Activated CD4-positive, CD25-positive, alpha-beta regulatory T cell treated with anti-CD3 and anti-CD28 coated beads, Interleukin-2, amount 50 U/mL, for 72 hours (primary cell): ENCODE measurements at places on chromosomes 11 and 22.

DNA sequence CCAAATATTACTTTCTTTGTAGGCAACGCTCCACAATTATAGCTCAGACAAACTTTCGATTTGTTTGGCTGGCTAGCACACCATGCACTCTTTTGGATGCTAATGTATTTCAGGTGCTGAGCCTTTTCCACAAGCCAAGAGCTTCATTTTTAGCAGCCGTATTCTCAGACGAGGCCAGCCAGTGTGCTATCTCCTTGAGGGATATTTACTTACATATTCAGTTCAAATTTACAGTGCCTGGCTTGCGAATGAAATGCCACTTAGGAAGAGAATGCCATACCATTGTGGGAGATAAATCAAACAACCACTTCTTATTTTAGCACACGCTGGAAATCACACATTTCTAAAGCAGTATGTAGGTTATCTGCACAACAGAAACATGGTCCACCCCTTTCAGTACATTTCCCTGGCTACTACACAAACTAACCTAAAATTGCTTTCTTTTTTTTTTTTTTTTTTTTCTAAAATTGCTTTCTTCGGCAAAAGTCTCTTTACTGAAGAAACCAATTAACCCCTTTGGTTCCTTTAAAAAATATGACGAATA lies 236.9 kb downstream of the CADM1 start:
- no peak for DNase-seq

DNA sequence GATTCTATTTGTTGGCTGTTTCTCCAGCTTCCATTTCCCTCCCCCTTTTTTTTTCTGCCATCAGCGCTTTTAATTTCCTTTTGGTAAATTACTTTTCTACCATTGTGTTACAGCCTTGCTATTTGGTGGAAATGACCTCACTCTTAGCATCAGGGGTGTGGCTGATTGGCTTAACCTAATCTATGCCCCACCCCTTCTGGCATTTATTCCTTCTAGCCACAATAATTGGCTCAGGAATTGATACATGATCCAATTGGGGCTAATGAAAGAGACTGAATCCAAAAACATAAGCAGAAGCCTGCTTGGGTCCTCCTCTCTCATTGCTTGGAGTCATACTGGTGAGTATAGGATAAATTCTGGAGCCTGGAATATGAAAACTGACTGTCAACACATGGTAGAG lies 402.4 kb upstream of the LRRC4C start:
- DNase-seq = no peak

DNA sequence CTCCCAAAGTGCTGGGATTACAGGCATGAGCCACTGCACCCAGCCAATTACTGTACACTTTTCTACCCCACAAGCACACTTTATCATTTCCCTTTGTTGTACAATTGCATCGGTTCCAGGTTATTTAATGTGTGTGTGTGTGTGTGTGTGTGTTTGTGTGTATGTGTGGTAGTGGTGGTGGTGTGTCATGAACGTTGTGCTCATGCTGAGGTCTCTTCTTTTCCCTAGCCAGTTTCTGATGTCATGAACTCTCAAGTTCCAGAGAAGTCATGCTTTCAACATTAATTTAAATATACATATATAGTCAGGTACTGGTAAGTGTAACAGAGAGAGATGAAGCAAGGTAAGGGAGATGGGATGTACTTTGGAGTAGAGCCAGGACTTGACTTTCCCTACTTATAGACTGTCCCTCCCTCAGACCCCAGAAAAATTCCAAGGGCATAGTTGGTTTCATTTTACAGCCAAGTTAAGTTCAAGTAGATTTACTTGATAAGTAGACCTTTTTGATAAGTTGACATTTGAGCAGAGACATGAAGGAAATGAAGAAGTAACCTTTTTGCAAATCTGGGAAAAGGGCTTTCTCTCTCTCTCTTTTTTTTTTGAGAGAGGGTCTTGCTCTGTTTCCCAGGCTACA lies 42.7 kb downstream of the WEE1 start:
- no peak for DNase-seq

DNA sequence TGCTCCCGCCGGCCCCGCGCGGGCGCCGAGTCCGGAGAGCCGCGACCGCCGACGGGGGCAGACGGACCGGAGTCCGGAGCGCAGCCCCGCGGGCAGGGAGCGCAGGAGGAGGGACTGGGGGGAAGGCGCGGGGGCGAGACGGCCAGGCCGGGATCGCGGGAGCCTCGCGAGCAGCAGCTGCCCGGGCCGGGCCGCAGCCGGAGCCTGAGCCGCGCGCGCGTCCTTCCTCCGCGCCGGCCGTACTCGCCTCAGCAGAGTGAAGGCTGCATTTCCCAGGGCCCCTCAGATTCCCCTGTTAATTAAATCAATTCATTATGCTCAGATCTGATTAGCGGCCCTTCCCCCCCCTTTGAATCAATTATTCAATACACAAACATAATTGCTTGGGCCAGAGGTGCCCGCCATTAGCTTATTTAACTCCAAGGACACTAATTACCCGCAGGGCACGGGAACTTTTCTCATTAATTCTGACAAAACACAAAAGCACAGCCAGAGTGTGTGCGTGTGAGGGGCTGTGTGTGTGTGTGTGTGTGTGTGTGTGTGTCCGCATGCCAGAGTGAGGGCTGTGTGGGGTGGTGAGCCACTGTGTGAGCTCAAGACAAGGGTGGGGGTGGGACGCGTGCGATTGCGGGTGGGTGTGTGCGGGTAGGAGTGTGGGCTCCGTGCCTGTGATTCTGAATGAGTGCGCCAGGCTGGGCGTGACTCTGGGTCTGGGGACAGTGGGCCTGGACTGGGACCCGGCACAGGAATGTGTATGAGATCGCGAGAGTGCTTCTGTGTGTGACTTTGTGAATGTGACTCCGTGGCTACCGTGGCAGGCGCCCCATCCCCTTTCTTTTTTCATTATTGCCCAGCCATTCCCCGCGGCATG lies 5.1 kb upstream of the LMO1 start:
- DNase-seq = peak; percentile 25

DNA sequence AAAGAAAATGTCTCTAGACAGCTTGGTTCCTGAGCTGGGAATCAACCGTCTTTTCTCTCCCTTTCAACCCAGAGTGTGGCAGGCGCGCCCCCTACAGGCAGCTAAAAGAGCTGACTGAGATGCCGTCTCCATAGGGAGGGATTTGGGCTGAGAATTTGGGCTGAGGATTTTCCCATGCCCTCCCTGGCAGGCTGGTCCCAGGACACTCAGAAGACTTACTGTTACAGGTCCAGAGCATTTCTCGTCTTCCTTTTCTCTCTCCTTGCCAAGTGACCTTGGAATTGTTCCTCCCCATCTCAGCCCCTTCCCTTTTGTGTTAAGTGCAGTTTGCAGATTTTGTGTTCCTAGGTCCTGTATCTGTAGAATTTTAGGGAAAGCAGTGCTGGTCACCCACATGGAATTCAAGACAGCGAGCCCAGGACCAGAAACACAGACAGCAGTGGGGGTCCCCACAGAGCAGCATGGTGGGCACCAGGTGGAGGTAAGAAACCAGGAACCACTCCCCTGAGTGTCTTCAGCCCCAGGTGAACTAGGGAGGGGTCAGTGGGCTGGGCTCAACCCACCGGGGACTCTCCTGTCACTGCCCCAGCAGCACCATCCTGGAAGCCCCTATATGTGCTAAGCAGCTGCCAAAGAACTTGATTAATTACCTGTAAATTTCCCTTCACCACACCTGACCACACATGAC lies 9.9 kb upstream of the IGLL5 start:
- peak; percentile 76 for DNase-seq

DNA sequence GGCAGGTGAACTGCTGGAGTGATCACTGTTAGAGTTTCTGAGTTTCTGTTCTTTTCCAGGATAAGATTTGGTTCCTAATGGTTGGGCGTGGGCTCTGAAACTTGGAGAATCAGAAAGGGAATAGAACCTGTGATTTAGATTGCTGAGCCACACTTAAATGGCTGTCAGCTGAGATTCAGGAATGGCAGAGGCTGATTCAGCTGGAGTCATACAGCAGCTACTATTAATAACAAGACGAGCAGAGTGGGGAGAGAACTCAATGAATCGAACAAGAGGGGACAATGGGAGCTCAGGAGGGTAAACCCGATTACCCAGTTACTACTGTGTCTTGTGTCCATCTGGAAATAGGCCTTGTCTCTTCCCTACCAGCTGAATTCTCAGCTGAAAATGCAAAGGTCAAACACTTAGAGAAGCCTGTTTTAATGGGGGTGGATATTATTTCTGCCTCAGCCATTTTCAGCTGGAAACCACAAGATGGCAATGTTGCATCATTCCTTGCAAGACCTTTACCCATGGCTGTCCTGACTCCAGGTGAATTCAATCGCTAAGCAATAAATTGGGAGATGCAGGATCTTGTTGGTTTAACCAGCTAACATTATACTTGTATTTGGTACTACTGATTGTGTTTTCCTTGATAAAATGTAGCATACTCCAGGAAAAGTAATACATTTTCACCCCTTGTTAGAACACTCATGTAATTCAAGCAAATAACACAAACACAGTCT lies 104.5 kb upstream of the RAG2 start:
- no peak for DNase-seq

DNA sequence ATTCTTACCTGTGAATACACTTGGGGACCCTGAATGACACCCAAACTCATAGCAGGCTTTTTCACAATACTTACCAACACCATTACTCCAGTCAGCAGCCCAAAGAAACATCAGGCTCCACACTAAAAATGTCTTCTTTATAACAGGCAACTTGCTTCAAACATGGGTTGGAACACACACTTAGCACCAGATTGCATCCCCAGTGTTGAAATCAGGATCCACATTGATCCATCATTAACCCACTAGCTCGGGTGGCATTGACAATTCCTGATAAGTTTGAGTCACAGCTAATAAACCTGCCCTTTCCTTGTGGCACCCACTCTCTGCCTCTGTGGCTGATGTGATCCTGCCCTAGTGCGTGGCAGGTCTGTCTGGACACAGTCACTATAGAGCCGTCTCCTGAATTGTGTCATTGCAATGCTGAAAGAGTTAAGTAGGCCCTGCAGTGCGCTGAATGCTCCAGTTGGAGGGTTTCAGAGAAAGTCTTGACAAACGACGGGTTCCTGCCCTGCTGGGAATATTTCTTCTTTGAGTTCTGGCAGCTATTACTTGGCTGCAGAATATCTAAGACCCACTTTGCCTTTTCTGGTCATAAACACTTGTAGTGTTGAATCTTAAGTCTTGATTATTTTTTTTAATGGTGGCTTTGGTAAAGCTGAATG lies 19.6 kb upstream of the C11orf96 start:
- no peak for DNase-seq

DNA sequence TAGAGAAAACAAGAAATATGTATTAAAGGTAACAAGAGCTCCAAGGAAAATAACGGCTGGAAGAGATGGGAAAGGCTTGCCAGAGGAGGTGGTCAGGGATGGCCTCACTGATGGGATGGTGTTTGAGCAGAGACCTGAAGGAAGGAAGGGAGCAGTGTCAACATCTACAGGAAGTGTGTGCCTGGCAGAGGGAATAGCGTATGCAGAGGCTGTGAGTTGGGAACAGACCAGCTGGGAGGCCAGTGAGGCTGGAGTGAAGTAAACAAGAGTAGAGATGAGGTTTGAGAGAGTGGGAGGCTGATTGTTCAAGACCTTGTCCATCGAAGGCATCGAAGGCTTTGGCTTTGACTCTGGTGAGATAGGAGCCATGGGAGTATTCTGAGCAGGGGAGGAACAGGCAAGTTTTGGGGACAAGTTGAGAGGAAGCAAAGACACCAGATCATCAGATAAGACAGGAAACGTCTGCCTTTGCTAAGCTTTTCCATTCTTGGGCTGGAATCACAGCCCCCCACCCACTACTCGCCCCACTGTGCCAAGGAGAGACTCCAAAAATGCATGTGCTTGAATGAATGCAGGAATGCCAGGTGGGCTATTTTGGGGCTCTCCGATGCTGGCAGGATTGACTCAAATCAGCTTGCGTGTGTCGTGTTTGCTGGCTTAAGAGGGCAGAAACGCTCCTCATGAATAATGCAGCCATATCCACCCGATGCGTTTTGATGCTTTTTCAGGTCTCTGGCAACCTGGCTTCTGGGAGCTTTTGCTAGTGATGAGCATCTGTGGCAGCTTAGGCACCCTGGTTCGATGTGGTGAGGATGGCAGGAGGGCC lies 7.2 kb downstream of the SGSM1 start:
- no peak for DNase-seq

- no peak for DNase-seq
Observed at GRCh38 chr22:26667140-26667539, 9.8 kb downstream of the MIAT start.

GRCh38 chr11:77407613-77408012 lies 66.3 kb downstream of the PAK1 start:
- DNase-seq = no peak

DNA sequence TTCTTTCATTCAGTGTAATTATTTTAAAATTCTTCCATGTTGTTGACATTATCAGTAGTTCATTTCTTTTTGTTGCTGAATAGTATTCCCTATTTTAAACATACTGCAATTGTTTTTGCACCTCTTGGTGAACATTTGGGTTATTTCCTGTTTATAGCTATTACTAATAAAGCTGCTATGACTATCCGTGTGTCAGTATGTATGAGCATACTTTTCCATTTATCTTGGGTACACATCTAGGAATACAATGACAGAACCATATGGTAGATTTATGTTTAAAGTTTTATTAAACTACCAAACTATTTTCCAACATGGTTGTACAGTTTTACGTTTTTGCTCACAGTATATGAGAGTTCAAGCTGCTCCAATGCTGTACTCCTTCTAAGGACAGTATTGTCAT lies 22.0 kb upstream of the FIBIN start:
- DNase-seq = no peak

DNA sequence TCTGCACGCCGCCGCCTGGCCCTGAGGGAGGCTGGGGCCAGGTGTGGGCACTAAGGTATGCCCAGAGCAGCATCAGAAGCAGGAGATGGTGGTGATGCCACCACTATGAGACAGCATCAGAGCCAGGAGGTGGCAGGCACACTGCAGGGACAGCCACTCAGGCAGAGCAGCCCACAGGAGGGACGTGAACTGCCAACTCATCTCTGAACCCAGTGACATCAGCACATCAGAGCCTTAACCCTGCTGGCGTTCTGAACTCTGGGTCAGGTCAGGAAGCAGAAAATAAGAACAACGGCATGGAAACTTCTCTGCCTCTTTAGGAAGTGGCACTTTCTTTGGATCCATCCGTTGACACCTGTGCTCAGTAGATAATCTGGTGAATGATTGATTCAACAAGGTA lies 14.7 kb upstream of the IFT27 start:
- peak; percentile 44 for DNase-seq

DNA sequence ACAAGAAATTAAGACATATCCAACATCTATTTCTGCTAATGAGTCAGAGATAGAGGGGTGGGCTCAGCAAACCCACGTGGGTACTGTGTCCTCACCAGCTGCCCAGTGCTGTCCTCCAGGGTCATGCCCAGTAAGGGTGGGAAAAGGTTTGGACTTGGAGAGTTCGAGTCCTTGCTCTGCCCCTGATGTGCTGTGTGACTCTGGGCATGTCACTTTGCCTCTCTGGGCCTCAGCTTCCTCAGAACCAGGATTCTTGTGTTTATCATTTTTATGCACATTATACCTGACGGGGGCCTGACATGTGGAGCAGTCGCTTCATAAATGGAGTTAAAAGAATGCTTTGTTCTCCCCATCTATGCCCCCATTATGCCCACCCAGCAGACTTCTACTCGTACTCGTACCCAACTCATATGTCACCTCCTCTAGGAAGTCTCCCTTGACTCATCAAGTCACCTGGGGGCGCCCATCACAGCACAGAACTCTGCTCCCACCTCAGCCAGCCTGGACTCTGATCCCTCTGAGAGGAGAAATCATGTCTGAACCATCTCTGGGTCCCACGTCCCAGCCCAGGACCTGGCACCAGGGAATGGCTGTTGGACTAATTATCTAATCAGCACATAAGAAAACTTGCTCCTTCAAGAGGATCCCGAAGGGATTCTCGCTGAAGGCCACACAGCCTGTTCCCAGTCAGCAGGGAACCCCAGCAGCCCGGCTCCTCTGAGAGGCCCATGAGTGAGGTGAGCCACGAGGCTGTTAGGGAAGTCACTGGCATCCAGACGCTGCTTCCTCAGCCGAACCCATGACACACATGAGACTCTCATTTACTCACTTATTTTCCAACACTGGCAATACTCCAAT lies 38.7 kb upstream of the TSKU start:
- DNase-seq = no peak
